Muscle of leg (tissue), 16 donors: ENCODE measurements at places on chromosomes 12 and 14.

GRCh38 chr12:88472248-88472647 is 108.0 kb downstream of the KITLG start:
- peak; percentile 15 for DNase-seq

GRCh38 chr14:29528889-29529288 is 398.8 kb downstream of the PRKD1 start:
- no peak for DNase-seq

GRCh38 chr12:1531153-1531653 is 63.2 kb downstream of the FBXL14 start:
- peak; percentile 31 for DNase-seq

DNA sequence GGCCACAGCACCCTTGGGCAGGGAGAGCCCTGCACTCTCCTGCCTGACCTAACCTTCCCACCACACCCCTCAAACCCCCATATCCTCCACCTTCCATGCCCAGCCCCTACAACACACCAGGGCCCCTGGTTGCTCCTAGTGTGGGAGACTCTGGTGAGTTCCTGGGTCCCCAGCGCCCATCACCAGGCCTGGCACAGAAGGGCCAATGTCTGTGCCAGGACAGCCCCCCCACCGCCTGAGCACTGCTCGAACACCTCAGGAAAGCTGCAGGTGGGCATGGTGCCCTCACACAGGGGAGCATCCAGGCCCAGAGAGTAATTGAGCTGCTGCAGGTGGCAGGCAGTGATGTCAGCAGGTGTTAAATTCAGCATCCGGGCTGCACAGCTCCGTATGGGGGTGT is 15.2 kb downstream of the ADCY6 start:
- no peak for DNase-seq

GRCh38 chr12:52532636-52533035 is 12.4 kb upstream of the KRT5 start:
- DNase-seq: no peak

DNA sequence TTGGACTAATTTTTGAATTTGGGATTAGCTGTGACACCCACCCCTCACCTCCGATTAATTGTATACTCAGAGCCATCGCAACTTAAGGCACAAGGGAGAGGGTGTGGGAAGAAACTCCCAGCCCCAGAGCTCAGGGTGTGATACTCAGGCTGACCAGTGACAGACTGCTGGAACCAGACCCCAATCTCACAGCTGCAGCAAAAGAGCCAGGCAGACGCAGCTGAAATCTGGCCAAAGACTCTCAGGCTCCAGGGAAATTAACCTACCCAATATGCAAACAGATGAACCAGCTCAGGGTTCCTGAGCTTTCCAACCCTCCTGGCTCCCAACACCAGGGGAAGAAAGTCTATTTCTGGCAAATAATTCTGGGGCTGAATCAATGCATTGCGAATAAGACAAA is 30.5 kb downstream of the ANAPC7 start:
- DNase-seq: peak; percentile 90

DNA sequence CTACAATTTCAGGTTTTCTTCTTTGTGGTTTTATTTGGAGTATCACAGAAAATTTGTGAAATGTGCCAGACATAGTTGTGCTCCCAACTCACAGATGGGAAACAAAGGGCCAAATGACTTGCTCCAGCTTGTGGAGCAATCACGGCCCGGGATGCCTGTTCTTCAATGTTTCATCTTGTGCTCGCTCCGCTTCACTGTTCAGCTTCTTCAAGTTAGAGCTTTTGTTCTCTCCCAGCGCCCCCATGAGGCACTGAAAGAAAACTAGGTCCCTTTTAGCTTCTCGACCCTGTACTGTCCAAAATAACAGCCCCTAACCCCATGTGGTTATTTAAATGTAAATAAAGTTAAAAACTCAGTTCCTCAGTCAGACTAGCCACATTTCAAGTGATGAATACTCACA is 187.9 kb upstream of the STXBP6 start:
- DNase-seq: peak; percentile 27

DNA sequence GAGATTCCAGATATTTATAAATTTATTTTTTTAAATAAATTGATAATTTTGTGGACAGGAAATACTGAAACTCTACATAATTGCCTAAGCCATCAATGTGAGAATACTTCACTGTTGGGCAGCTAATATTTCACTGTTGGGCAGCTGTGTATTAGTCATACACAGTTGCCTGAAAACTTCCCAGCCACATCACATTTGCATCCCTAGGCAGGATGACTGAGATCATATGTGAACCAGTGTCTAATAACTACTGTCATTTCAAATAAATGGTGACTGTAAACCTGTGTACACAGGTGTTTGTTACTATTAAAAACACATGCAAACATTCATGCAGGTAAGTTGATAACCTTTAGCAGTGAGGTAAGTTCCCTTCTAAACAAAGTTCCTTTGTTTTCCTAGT is 43.9 kb downstream of the TMTC3 start:
- DNase-seq: no peak

DNA sequence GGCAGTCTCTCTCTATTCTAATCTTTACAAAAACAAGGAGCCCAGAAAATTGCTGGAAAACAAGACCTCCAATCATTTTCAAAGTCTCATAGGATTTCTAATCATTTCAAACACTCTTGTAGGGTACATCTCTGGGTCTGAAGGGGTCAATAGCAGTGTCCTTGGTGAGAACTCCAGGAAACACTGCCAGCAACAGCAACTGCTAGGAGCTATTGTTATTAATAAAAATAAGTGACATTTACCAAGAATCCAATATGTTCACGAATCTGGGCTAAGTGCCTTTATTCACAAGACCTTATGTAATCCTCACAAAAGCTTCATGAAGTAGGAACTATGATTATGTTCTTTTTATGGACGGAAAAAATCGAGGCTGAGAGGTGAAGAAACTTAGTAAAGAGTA is 72.8 kb downstream of the TTC7B start:
- DNase-seq: peak; percentile 86

DNA sequence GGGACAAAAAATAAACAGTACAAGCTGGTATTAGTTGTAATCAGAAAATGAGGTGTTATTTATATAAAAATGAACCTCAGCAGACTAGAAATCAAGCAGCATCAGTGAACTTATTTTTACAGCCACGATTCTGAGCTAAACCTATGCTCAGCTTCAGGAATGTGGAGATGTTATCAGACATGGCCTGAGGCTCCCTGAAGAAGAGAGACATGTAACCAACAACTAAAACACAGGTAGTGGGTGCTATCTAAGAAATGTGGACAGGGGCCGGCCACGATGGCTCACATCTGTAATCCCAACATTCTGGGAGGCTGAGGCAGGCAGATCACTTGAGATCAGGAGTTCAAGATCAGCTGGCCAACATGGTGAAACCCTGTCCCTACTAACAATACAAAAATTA is 534.3 kb downstream of the VRK1 start:
- DNase-seq: no peak

DNA sequence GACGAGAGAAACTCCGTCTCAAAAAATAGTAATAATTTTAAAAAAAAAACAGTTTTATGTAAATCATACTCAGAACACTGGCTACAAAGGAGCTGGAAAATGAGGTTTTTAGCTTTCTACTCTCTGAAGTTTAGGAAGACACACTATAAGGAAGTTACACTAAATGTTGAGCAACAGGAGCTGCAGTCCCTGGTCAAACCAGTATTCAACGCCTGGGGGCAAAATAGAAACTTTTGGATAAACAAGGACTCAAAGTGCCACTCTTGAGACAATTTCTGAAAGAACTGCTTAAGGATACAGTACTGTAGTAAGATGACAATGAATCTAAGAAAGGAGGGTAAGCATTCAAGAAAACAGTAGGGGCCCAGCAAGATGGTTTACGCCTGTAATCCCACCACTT is 29.3 kb downstream of the ACTR6 start:
- DNase-seq: no peak
